Glutamatergic neuron (in vitro differentiated cells): ENCODE measurements at places on chromosomes 3 and 15. TPM values are rescaled to one million over a fixed set of nuclear protein-coding genes. Genes with fewer than 3 reads are reported as not detected.

CHST2 gene
- total RNA-seq = 51.7 TPM

ATP13A4 gene
- 0.93 TPM for total RNA-seq

KCNAB1 gene
- 16.5 TPM for total RNA-seq

EIF4A2 gene
- 441 TPM for total RNA-seq

ITIH1 gene
- total RNA-seq = not detected

ACAD11 gene
- total RNA-seq = 9.4 TPM

DAZL gene
- 0.51 TPM for total RNA-seq

ATP13A5 gene
- total RNA-seq = not detected

SLC24A5 gene
- total RNA-seq = not detected

DNAH1 gene
- 8.9 TPM for total RNA-seq

VIPR1 gene
- not detected for total RNA-seq

PCOLCE2 gene
- 33.4 TPM for total RNA-seq

IQCH gene
- 4.5 TPM for total RNA-seq

MNS1 gene
- not detected for total RNA-seq

DZIP1L gene
- 3.3 TPM for total RNA-seq

TERC gene
- total RNA-seq = 6.4 TPM

ATG3 gene
- total RNA-seq = 33.6 TPM

RPL22L1 gene
- total RNA-seq = 10.8 TPM

TMF1 gene
- total RNA-seq = 18.8 TPM

TMEM87A gene
- 41.1 TPM for total RNA-seq

SERINC4 gene
- total RNA-seq = not detected

NOX5 gene
- not detected for total RNA-seq

RGMA gene
- total RNA-seq = 56.6 TPM
